ENCODE measurements at places on chromosomes 4 and X. TPM values are rescaled to one million over a fixed set of nuclear protein-coding genes. Genes with fewer than 3 reads are reported as not detected.

GRCh38 chr4:74897386-74897785, 35.5 kb upstream of the PARM1 start:
- no peak for DNase-seq

- DNase-seq, result no peak
Observed at GRCh38 chrX:37776283-37776986, 3.4 kb upstream of the CYBB start.

GRCh38 chrX:152038804-152039203, 64.3 kb upstream of the GABRE start:
- no peak for DNase-seq

DNA sequence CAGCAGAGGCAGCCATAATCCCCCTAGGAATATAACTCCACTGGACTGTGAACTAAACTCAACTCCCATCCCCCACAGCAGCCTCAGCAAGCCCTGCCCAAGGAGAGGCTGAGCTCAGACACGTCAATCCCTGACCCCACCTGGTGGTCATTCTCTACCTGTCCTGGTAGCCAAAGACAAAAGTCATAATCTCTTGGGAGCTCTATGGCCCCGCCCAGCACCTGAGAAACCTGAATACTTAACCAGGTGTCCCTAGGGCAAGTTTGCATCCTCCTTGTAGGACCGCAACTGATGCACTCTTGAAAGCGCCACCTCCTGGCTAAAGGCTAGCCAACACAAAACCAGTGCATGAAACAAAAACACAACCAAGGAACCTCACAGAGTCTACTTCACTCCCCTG, 18.4 kb downstream of the CT47B1 start:
- DNase-seq, result no peak

- no peak for DNase-seq
Observed at GRCh38 chrX:47191806-47192401, 1.7 kb upstream of the UBA1 start.

- DNase-seq, result no peak
Observed at GRCh38 chr4:4868758-4869723, 9.6 kb downstream of the MSX1 start.

GRCh38 chr4:95513022-95513421, 35.8 kb downstream of the UNC5C start:
- DNase-seq, result no peak

- DNase-seq, result no peak
Observed at GRCh38 chr4:159006202-159006601, 96.7 kb upstream of the RAPGEF2 start.

DNA sequence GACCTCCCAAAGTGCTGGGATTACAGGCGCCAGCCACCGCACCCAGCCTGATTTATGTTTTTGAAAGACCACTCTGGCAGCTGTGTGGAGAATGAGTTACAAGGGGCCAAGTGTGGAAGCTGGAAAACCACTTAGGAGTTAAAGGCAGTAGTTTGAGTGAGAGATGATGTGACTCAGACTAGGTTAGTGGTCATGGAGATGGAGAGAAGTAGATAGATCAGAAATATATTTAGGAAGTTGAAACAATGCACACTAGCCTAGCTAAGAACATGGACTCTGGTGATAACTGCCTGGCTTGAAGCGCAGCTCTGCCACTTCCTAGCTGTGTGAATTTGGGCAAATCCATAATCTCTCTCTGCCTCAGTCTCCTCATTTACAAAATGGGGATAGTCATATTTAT, 11.9 kb upstream of the RBMX start:
- no peak for DNase-seq

DNA sequence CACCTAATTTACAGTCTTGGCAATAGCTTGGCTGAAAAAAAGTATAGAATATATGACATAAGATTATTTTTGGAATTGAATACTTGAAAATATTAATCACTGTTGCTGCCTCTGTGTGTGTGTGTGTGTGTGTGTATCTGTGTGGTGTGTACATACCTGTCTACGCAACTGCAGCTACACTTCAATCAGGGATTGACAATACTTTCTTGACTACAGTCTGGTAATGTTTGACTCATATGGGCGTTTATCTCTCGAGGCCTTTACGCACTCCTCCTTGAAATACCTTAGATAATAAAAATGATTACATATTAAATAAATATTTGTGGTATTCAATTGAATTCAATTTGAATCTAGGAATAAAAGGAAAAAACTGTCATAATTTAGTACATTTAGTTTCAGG, 565.2 kb downstream of the PCDH18 start:
- no peak for DNase-seq

GRCh38 chr4:124997991-124998390, 285.5 kb upstream of the ANKRD50 start:
- DNase-seq, result no peak

GRCh38 chrX:17012465-17012864, 66.0 kb downstream of the REPS2 start:
- no peak for DNase-seq

GRCh38 chr4:138749303-138749702, 266.3 kb upstream of the NOCT start:
- no peak for DNase-seq

- no peak for DNase-seq
Observed at GRCh38 chr4:109207061-109207460, 95.4 kb downstream of the COL25A1 start.

Gene USP53
- 12.1 TPM for total RNA-seq

Gene UGT2B11
- not detected for total RNA-seq

Gene HMX1
- not detected for total RNA-seq

Gene CLOCK
- 14.0 TPM for total RNA-seq

Gene MAGEA4
- total RNA-seq, result not detected

Gene CLNK
- 0.11 TPM for total RNA-seq

Gene CT45A3
- not detected for total RNA-seq

Gene MAGEA3
- 0.16 TPM for total RNA-seq

Gene SEPTIN11
- 30.4 TPM for total RNA-seq

Gene SLC4A4
- 0.26 TPM for total RNA-seq

Gene SOWAHD
- 0.18 TPM for total RNA-seq

Measured in activated T-cell treated with anti-CD3 and anti-CD28 coated beads, Interleukin-2, amount 50 U/mL, for 4 hours (primary cell).